ENCODE measurements at places on chromosomes 5 and 9.

- no peak for DNase-seq
Measured at GRCh38 chr5:141363952-141364660, at the start of gene PCDHGA5. Gene PCDHGA5, plus strand, starts transcription at chr5:141364162. Its CDS starts 169 bp downstream, at chr5:141364331.

GRCh38 chr5:173771121-173771724 is 116.9 kb upstream of the CPEB4 start:
- DNase-seq: no peak

DNA sequence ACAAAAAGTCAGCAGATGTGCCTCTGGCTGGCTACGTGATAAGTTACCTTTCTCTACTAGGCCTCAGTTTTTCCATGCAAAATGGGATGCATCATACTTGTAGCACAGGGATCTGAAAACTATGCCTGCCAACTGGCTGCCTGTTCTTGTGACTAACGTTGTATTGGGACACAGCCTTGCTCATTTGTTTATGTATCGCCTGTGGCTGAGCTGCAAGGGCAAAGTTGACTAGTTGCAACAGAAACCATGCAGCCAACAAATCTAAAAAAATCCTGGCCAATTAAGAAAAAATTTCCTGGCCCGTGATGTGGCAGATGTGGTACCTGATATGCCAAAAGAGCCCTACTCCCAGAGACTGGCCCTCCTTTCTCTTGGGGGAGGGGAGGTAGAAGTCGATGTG is 131.3 kb downstream of the SEC61B start:
- DNase-seq: no peak

DNA sequence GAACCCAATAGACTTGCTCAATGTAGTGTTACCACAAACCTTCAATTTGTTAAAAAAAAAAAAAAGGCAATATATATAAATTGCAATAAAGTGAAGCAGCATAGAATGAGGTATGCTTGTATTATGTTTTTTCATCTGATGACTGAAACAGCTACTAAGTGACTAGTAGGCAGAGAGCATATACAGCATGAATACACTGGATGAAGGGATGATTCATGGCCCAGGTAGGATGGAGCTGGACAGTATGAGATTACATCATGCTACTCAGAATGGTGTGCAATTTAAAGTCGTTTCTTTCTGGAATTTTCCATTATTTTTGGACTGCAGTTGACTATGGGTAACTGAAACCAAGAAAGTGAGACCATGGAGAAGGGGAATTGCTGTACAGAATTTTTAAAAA is 161.2 kb downstream of the GNA14 start:
- no peak for DNase-seq

DNA sequence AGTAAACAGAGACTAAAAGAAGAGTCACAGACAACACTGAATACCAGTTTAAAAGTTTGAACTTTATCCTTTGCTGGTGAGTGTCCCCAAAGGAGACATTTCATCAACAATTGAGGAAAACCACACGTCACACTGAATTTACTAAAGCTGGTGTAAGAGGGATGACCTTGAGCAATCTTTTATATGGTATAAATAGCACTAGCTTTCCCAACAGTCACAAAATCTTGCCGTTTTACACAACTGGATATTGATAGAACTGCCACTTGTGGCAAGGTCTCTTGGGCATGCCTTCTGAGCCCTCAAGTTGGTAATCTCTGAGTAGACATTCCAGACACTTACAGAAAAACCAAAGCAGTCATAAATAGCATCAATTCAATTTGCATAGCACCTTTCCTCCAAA is 311.5 kb upstream of the TARS1 start:
- DNase-seq: no peak

GRCh38 chr5:177496070-177496726 is 1.2 kb downstream of the PDLIM7 start:
- DNase-seq: peak; percentile 24

- DNase-seq: no peak
Measured at GRCh38 chr9:121239071-121239470, 28.9 kb upstream of the GSN start.

DNA sequence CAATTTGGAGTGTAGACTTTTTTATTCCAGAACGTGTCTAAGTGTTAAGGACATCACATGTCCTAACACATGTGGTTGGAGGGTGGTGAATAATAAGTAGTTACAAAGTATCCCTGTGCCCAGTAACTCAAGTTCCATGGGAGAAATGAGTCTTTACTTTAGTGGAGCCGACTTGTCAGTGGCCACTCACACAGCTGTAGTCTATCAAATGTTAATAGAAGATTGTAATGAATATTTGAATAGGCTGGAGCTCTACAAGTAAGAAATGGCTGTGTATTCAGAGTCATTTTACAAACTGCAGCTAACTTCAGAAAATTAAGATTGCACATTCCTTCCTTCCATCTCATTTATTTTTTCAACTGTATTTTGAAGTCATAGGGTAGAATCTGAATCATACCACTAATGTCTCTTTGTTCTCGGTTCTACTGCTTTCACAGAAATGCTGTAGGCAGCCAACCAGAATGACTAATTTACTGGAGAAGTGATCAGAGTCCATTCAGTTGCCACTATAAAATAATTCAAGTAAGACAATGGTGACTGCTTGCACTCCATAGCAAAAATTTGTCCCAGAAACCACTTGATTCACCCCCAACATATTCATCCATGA is 394.8 kb downstream of the NR2F1-AS1 start:
- no peak for DNase-seq

DNA sequence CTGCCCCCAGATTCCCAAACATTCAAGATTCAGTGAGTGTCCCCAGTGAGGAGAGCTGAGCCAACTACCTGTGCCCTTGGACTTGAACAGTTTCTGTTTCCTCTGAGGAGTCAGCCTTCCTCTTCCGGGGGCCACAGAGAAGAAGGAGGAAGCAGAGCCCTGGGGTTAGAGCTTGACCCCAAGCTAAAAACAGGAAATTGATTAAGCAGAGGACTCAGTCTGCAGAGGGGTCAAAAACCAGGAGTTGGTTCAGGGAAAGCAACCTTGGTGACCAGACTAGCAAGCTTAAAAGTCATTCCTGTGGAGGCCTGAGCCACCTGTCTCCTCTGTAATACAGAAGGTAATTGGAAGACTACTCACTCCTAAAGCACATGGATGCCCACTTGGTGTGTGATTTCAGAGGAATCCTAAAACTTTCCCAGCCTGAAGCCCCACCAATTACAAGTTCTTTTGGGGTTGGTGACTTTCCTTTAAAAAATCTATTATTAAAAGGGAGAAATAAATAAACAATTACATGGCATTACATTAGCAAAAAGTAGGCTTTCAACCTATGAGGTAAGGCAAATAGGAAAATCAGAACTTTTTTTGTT is 64.2 kb upstream of the SELENOP start:
- DNase-seq: no peak

- DNase-seq: no peak
Measured at GRCh38 chr9:120183615-120184014, 396.4 kb downstream of the CDK5RAP2 start.

- DNase-seq: no peak
Measured at GRCh38 chr5:139789116-139789844, 6.3 kb upstream of the PSD2 start.

DNA sequence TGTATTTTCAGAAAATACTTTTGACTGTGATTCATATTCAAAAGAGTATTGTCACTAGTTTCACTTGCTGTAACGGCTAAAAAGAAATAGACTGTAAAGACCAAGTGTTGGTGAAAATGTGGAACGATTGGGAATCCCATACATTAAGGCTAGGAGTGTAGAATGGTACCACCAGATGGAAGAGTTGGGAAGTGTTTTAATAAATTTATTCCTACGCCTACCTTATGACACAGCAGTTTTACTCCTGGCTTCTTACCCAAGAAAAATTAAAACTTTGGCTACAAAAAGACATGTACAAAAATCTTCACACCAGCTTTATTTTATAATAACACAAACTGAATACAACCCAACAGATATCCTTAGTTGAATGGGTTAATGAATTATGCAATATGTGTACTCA is 256.2 kb downstream of the TAF11L14 start:
- DNase-seq: no peak

GRCh38 chr9:134925011-134925511 is 7.3 kb upstream of the FCN1 start:
- DNase-seq: no peak

- no peak for DNase-seq
Measured at GRCh38 chr5:37786862-37787519, 52.9 kb downstream of the GDNF start.

- DNase-seq: no peak
Measured at GRCh38 chr9:99565203-99565602, 256.5 kb upstream of the NR4A3 start.

GRCh38 chr5:149273237-149273636 is 1.6 kb downstream of the AFAP1L1 start:
- no peak for DNase-seq

GRCh38 chr5:8391911-8392310 is 523.0 kb downstream of the MTRR start:
- no peak for DNase-seq

DNA sequence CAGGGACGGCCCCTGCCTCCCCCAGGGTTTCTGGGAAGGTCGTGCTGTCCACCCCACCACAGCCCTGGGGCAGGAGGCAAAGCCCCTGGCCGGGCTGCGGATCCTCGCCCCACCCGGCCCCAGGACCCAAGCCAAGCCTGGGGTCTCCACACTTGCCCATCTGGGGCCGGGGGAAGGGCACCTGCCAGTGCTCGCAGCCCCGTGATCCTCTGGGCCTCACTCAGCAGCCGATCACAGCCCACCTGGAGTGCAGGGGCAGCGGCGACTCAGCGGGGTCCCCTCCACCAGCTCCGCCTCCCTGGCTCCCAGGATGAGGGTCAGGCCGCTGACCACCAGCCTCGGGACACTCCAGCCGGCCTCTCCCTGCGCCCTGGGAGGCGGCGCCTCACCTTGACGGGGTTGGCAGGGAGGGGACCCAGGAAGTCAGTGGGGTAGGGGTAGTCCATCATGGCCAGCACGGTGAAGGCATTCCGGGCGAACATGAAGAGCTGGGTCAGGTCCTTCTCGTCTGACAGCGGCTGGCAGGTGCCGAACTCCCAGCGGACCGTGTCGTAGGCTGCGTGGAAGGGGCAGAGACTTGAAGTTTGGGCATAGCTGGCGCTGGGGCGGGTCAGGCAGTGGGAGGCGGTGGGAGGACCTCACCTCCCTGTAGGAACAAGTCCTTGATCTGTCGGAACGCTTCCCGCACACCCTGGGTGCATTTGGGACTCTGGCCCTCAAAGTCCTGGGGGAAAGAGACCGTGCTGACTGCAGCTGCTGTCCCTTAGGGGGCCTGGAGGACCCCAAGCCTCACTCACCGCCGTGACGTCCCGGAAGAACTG is 1.8 kb downstream of the DPP7 start:
- no peak for DNase-seq

GRCh38 chr5:56303511-56303910 is 70.4 kb upstream of the ANKRD55 start:
- DNase-seq: no peak

DNA sequence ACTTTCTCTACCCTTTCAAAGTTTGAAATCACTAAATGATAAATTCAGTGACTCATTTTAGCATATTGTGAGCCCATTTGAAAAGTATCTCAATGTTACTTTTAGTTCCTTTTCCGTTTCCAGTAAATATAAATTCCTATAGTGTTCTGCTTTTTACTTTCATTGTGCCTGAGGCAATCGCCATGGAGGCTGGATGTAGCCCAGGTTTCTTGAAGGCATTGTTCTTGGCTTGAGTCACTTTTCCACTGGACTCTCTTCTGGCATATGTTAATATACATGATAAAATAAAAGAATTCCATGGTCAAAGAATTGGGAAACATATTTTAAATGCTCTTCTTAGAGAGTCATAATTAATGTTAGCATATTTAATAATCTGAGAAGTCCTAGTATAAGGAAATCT is 327.0 kb downstream of the IZUMO3 start:
- DNase-seq: no peak

- DNase-seq: no peak
Measured at GRCh38 chr5:126263591-126264184, 159.5 kb upstream of the GRAMD2B start.

DNA sequence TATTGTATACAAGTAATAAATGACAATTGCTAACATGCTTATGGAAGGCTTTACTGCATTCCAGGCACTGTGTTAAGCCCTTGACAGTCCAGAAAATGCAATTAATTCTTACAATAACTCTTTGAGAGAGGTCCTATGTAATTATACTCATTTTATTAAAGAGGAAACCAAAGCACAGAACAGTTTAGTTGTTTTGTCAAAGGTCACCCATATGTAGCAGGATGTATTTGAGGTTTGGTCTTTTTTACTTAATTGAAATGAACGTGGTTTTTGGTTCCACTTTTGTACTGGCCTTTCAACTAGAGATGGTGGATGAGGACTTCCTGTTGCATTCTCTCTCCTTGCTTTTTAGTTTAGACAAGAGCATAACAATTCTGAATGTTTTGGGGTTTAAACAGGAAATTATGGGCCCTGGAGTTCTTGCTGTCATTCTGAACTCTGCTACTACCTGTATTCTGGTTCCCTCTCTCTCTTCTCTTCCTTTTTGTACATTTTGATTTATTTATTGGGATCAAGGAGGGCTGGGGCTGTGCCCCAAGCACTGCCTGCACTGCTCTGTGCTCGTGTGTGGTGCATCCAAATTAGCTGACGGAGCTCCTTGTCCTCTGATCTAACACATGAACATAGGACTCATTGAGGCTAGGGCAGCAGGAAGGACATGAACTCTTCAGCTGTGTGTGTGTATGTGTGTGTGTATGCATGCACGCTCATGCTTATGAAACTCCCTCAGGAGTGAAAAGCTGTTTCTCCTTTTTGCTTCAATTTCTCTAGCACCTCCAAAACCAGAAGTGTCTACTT is 47.4 kb downstream of the SLC28A3 start:
- DNase-seq: no peak

DNA sequence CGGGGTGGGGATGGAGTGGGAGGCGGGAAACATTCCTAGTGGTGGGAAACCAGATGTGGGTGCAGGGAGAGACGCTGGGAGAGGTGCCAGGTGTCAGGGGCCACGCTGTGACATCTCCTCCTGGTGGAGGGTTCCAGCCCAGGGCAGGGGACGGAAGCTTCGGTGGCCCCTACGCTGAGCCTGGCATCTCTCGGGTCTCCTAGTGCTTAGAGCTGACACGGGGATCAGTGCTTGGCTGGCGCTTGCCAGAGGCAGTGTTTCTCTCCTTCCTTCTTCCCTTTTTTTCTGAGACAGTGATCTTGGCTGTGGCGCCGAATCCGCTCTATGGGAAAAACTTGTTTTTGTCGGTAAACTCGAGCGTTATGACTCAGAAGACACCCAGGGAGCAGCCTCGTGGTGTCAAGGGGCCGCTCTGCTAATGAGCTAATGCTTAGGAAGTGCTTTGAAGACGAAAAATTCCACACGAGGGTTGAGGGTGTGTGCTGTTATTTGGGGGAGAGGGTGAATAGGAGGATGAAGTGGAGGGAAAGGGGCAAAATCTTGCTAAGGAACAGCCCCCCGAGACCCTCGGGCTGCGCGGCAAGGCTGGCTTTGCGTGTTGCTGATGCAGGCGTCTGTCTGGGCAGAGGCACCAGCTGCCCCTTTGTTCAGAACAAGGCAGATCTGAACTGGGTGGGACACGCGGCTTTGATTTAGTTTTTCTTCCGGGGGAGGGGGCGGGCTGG is 20.4 kb upstream of the IER5L start:
- no peak for DNase-seq

DNA sequence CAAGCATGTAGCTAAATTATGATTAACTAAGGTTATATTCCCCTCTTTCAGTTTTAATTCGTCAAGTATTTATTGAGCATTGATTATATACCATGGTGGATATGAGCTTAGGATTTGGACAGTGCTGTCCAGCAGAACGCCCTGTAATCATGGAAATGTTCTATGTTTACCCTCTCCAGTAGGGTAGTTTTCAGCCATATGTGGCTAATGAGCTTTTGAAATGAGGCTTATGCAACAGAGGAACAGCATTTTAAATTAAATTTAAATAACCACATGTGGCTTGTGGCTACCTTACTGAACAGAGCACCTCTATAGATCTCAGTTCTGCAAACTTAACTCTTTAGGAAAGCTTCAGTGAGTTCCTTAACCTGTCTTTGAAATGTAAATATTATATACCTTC is 59.1 kb downstream of the JMY start:
- no peak for DNase-seq
